ENCODE measurements at places on chromosomes 5 and 9.

GRCh38 chr5:82985763-82986162 lies 91.4 kb downstream of the TMEM167A start:
- no peak for DNase-seq

DNA sequence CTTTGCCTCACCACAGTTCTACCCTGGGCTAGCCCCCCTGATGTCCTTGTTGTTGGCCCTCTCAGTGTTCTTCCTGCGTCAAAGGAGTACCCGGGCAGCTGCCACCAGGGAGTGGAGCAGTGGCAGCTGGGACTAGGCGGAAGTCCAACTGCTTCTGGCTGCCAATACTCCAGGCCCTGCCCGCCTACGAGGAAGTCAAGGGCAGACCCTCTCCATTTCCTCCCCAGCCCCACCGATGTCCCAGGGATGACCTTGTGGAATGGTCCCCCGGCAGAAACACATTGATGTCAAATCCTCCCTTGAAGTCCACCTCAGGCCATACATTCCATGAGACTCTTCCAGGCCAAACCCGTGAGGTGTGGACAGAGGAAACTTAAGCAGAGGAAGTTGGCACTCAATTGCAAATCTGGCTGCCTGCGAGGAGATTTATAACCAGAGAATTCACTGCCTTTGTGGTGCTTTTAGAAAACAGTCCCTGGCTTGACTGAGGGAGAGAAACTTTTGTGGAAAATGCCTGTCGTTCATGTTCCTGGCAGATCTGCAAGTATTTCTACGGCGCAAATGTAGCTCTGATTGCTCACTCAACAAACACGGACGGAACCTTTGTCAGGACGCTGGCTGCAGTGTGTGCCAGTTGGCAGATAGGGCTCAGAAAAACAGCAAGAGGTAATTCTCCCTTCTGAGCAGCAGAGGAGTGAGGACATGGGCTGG lies 339.7 kb downstream of the RAB3C start:
- no peak for DNase-seq

- no peak for DNase-seq
Observed at GRCh38 chr5:78328585-78329173, 31.7 kb upstream of the SCAMP1 start.

GRCh38 chr5:96969366-96969765 lies 33.5 kb downstream of the LNPEP start:
- no peak for DNase-seq

DNA sequence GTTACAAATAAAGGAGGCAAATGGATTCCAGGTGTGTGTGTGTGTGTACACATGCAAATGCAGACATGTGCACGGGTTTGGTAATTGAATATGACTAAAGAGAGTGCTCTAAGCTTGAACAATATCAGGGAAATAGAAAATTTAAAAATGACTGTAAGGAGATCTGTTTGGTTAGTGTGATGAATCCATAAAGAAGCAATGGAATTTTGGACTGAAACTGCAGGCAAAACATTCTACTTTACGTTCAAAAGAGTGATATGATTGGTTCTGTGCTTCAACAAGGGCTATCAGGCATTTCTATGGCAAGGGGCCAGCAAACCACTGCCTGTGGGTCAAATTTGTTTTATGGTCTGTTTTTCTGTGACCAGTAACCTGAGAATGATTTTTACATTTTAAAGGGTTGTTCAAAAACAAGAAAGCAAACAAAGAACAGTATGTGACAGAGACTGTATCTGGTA lies 332.8 kb upstream of the KLF9 start:
- DNase-seq = no peak

GRCh38 chr5:122924203-122924602 lies 78.8 kb downstream of the SNX24 start:
- no peak for DNase-seq

- DNase-seq = no peak
Observed at GRCh38 chr9:96649620-96650324, 5.3 kb downstream of the PRXL2C start.
